ENCODE measurements at places on chromosomes 6 and 20. TPM values are rescaled to one million over a fixed set of nuclear protein-coding genes. Genes with fewer than 3 reads are reported as not detected.
A peak's percentile ranks its signal among the peaks of the same experiment; 100 is the strongest.

Gene ZBTB24
- 8.0 TPM for total RNA-seq

Gene KHDC1L
- total RNA-seq = not detected

Gene EYS
- total RNA-seq = not detected

- H3K36me3 ChIP-seq = no peaks in the 10 kb centered on the region
- no peak for DNase-seq
- no peaks in the 10 kb centered on the region for H3K4me1 ChIP-seq
- H3K4me3 ChIP-seq = no peak overlapping the region
- no peaks in the 10 kb centered on the region for H3K27me3 ChIP-seq
Measured at GRCh38 chr6:20819774-20820400, 285.6 kb downstream of the CDKAL1 start.

DNA sequence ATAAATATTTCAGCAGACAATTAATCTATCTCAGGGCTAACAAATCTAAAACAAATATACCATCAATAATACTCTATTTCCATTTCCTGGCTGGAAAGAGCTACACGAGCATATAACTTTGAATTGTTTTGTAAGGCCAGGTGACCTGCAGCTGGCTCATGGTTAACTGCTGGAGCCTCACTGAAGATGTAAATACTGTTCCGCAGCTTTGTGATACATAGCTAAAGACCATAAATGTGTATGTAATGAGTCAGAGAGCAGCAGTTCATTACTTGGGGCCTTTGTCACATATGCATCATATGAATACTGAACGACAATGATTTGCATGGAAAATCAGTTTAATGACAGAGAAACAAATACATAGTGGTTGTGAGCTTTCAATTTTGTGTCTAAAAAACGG lies 109.4 kb upstream of the CCN2 start:
- peaks cover 15% of the 10 kb centered on the region for H3K4me1 ChIP-seq
- DNase-seq = peak; percentile 93
- peak overlapping the region; percentile 48 for H3K27ac ChIP-seq
- H3K4me3 ChIP-seq = no peak overlapping the region

DNA sequence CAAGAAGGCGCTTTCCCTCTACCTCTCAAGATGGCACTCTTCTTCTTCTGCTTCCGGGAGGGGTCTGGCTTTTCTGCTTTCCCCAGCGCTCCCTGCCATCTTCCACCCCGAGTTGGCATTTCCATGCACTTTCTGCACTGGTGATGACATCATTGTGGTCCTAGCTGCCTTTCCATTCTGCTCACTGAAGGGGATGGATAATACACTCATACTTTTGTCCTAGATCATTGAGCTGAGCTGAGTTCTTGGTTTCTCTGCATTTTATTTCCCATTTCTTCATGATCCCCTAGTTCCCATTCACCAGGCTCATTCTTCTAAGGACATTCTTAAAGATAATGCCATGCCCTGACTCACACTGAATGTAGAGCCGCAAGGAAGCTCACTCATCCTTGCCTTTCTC lies 96.7 kb downstream of the EDN1 start:
- H3K4me1 ChIP-seq = no peaks in the 10 kb centered on the region
- H3K4me3 ChIP-seq = no peak overlapping the region
- H3K27me3 ChIP-seq = peaks cover 3% of the 10 kb centered on the region
- H3K36me3 ChIP-seq = no peaks in the 10 kb centered on the region
- DNase-seq = no peak
- H3K27ac ChIP-seq = no peak overlapping the region

GRCh38 chr20:64219202-64219601 lies 36.3 kb upstream of the PCMTD2 start:
- no peak for DNase-seq
- H3K27ac ChIP-seq = no peak overlapping the region
- H3K4me3 ChIP-seq = no peak overlapping the region
- H3K27me3 ChIP-seq = peaks cover 13% of the 10 kb centered on the region

DNA sequence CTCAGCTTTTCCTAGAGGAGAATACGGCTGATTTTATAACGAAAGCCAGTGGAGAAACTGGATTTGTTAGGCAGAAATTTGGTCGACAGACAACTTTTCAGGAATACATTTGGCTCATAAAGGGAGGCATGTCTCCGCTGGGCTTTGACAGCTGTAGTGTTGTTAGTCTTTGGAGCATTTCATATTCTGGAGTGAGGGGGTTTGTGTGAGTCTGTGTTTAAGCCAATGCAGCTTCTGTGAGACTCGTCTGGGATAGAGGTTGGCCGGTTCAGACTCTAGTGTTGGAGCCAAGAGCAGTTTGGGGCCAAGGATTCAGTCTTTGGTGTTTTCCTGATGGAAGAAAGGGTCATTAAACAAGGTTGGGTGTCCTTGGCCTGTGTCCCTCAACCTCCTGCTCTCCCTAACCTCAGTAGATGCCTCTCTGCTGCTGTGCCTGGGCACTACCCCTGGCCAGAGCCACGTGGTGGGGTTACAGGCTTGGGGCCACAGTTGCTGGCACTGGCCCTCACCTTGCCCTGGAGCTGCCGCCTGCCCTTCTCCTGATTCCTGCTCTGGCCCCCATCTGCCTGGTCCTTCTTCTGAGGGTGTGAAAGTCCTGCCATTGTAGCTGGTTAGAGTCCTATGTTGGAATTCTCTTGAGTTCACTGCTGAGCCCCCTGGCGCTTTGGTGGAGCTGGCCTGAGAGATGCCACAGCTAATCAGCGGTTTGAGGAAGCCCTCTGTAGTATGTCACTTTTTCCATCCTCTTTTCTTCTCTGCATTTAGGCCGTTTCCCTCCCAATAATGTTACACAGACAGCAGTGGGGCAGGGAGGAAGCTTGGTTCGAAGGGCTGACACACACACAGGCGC lies 6.9 kb downstream of the PTK7 start:
- H3K36me3 ChIP-seq = no peaks in the 10 kb centered on the region
- H3K27me3 ChIP-seq = no peaks in the 10 kb centered on the region
- H3K4me3 ChIP-seq = no peak overlapping the region
- peaks cover 6% of the 10 kb centered on the region for H3K4me1 ChIP-seq
- H3K27ac ChIP-seq = no peak overlapping the region
- peak; percentile 12 for DNase-seq

- H3K36me3 ChIP-seq = no peaks in the 10 kb centered on the region
- H3K4me1 ChIP-seq = no peaks in the 10 kb centered on the region
- H3K4me3 ChIP-seq = no peak overlapping the region
- H3K27ac ChIP-seq = no peak overlapping the region
- no peaks in the 10 kb centered on the region for H3K27me3 ChIP-seq
Measured at GRCh38 chr6:22298475-22298890, 1.6 kb upstream of the PRL start.

DNA sequence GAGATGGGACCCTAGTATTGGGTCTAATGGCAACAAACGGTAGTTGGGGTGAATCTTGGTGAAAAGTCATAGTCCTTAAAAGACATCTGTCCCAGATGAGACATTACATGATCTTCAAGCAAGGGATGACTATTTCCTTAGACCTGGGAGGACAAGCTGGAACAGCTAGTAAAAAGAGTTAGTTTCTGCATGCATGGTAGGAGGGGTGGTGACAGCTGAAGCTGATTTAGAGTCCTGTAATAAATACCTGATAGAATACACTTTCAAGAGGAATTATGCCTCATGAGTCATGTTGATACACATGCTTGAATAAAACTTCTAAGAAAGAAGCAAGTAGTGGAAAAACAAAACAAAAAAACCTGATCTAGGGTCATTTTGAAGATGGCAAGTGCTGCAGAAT lies 247.4 kb downstream of the CD109 start:
- H3K4me1 ChIP-seq = no peaks in the 10 kb centered on the region
- H3K36me3 ChIP-seq = no peaks in the 10 kb centered on the region
- no peak overlapping the region for H3K4me3 ChIP-seq

DNA sequence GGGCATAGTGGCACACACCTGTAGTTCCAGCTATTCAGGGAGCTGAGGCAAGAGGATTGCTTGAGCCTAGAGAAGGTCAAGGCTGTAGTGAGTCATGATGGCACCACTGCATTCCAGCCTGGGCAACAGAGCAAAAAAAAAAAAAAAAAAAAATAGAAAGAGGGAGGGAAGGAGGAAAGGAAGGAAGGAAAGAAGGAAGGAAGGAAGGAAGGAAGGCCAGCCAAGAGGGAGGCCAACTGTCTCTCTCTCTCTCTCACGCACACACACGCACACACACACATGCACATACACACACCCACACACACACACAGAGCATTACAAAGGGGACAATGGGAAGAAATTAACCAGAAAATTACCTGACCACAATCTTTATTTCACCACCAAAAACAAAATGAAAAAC lies 50.6 kb upstream of the COL9A1 start:
- no peaks in the 10 kb centered on the region for H3K4me1 ChIP-seq
- H3K27ac ChIP-seq = no peak overlapping the region
- no peaks in the 10 kb centered on the region for H3K36me3 ChIP-seq
- no peak overlapping the region for H3K4me3 ChIP-seq

DNA sequence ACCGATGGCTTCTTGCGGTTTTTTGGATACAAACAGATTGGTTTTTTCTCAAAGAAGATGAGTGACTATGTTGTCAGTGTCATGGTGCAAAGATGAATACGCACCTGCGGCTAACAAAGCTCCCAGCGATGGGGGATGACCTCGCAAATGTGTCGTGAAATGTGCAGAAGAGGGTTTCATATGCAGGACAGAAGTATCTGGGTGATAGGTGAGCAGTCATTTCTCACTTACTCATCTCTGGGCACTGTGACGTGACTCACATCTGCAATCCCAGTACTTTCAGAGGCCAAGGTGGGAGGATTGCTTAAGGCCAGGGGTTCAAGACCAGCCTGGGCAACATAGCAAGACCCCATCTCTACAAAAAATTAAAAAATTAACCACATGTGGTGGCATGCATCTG lies 216.3 kb downstream of the ERMARD start:
- H3K36me3 ChIP-seq = no peaks in the 10 kb centered on the region
- H3K27ac ChIP-seq = no peak overlapping the region
- no peak overlapping the region for H3K4me3 ChIP-seq
- H3K27me3 ChIP-seq = no peaks in the 10 kb centered on the region

- no peak overlapping the region for H3K4me3 ChIP-seq
- H3K27ac ChIP-seq = no peak overlapping the region
- H3K27me3 ChIP-seq = no peaks in the 10 kb centered on the region
- H3K4me1 ChIP-seq = no peaks in the 10 kb centered on the region
- DNase-seq = no peak
Measured at GRCh38 chr6:77095936-77096627, 367.2 kb downstream of the HTR1B start.
